Upper lobe of right lung (tissue), 1 donor: ENCODE measurements at places on chromosomes 3 and 15.

- no peak for DNase-seq
These were observed 78.8 kb downstream of the BFSP2 start for GRCh38 chr3:133478624-133479023.

GRCh38 chr3:111808439-111808838 is 50.6 kb upstream of the PHLDB2 start:
- DNase-seq: no peak

GRCh38 chr15:72354496-72354895 is 21.3 kb downstream of the HEXA start:
- DNase-seq: no peak

GRCh38 chr3:2099779-2100191 is 1.1 kb downstream of the CNTN4 start:
- no peak for DNase-seq

DNA sequence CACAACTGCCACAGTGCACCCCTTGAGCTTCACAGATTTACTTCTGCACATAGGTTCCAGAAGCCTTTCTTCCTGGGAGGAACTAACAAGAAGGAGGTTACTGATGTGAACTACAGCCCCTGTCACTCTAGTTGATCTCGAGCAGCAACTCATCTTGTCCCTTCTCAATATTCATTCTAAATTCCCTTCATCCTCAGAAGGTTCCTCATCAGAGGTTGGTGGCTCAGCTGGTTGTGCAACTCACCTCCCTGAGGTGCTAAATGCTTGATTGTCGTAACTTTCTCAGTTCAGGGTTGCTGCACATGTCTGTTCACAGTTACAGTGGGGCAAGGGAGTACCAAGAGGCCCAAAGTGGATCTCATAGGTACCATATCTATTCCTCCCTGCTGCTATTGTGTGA is 5.7 kb upstream of the A4GNT start:
- DNase-seq: no peak

- no peak for DNase-seq
These were observed 1.1 kb upstream of the GABRB3 start for GRCh38 chr15:26773917-26774316.

GRCh38 chr3:52779011-52779836 is 1.8 kb downstream of the ITIH1 start:
- DNase-seq: peak; percentile 45

GRCh38 chr3:135056084-135056730 is 261.1 kb downstream of the EPHB1 start:
- no peak for DNase-seq

GRCh38 chr15:74920456-74920855 is 13.8 kb upstream of the FAM219B start:
- peak; percentile 17 for DNase-seq

DNA sequence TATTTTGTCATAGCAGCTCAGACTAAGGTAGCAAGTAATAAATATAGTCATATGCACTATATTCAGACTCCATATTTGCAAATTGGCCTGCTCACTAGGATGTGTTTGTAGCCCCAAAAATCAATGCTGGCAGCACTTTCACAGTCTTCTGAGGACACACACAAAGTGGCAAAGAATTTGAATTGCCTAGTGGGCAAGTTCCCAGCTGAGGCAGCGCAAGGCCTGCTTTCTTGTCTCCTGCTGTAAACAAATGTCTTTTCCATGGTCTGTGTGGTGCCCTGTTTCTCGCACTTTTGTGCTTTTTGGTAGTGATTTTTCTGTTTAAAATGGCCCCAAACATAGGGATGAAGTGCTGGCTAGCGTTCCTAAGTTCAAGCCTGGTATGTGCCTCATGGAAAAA is 416.0 kb downstream of the OCA2 start:
- DNase-seq: no peak

GRCh38 chr15:64582202-64582601 is 121.8 kb downstream of the ZNF609 start:
- DNase-seq: no peak

DNA sequence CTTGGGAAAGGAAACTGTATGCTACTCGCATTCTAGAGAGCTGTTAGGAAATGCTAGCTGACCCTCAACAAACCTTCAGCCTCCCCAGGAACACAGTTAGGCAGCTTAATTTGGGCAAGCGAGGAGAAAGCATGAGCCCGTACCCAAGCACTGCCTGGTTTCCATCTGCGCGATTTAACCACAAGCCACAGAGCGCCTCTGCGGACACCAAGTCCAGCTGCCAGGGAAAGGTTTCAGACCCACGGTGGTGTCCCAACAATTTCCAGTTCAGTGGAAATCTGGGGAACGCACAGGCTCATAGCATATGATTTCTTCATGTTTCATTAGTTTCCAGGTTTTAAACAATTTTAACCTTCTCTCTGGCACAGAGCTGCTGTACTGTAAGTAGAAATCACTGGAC is 617.6 kb downstream of the FHIT start:
- no peak for DNase-seq
